ENCODE measurements at places on chromosomes 13 and 19.

GRCh38 chr13:91398413-91399188 lies at the start of gene GPC5:
TSS of gene GPC5 (plus strand) at chr13:91398621.
- DNase-seq = peak; percentile 10

DNA sequence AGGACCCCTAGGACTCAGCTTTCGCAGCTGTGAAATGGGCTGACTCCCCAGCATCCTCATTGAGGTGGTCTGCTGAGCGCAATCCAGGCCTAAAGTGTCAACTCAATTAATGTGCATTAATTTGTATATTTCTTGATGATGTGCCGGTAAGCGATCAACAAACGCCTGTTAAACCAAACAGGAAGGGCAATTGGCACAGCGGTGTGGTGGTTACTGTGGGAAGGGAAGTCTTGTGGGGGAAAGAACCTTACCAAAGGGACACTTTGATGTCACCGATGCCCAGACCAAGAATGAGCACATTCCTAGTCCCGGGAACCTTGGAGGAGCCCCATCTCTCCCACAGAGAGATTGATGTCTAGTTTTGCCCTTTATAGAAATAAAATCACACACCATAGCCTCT lies 1.6 kb downstream of the JAK3 start:
- DNase-seq = no peak

- DNase-seq = no peak
Measured at GRCh38 chr13:50731400-50731799, 112.1 kb downstream of the DLEU7 start.

GRCh38 chr13:28425793-28426192 lies 69.1 kb downstream of the FLT1 start:
- no peak for DNase-seq

- DNase-seq = no peak
Measured at GRCh38 chr13:71325556-71325955, 541.4 kb downstream of the DACH1 start.

DNA sequence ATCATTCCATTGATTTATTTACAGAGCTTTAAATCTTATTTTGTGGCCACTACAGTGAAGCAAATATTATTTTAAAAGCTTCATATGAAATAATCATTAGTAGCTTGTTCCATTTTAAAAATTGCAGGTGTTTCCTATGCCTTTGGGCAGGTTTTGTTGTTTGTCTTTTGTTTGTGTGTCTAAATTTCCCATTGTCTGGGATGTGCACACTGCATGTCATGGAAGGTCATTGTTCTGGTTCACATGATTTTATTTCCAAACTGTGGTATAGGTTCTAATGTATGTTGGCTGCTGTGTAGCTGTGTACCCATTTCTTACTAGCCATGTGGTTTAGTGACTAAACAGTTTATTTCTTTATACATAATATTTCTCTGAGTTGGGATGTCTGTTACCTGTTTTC lies 65.6 kb downstream of the COL4A2 start:
- DNase-seq = no peak

DNA sequence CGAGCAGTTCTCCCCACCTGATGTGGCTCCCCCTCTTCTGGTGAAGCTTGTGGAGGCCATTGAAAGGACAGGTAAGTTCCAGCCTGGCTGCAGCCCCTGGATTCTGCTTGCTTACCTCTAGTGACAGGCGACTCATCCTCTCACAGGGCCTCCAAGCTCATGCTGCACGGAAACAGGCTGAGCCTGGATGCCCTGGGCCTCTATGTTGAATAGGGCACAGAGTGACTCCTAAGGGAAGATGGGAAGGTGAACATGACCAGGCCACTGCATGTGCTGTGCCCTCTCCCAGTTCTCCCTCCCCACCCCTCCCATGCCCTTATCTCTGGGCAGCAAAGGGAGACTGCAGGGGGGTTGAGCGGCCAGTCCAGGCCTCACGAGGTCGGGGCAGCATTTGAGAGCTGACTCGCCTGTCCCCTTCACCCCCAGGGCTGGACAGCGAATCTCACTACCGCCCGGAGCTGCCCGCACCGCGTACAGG lies 7.6 kb downstream of the PIK3R2 start:
- no peak for DNase-seq
